ENCODE measurements at places on chromosomes 12 and 14. TPM values are rescaled to one million over a fixed set of nuclear protein-coding genes. Genes with fewer than 3 reads are reported as not detected.

LTBR gene
- 1.3 TPM for total RNA-seq

- no peaks in the 10 kb centered on the region for H3K4me1 ChIP-seq
- H3K27ac ChIP-seq: no peak overlapping the region
- H3K36me3 ChIP-seq: no peaks in the 10 kb centered on the region
Measured at GRCh38 chr12:54452628-54453027, 20.8 kb downstream of the GTSF1 start.

DNA sequence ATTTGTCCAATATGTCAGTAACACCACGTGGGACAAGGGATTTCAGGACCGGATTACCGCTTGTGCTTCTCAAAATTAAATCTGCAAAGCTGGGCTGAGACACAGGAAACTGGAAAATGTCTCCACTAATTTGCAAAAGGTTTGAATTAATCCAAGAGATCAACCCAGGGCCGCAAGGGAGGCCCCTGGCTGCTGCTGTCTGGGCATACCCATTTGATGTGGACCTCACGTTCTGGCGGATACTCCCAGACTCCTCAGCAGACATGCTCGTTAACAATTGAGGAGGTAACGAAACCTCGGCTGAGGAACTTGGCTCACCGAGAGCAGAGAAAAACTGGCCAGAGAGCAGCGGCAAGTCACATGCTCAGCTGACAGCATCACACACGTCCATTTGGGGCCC is 180.6 kb downstream of the SLC15A4 start:
- no peak overlapping the region for H3K27ac ChIP-seq
- no peak overlapping the region for H3K4me3 ChIP-seq
- DNase-seq: no peak
- H3K36me3 ChIP-seq: peaks cover 7% of the 10 kb centered on the region
- no peaks in the 10 kb centered on the region for H3K27me3 ChIP-seq

AVPR1A gene
- not detected for total RNA-seq

TSPAN11 gene
- 0.07 TPM for total RNA-seq

DNA sequence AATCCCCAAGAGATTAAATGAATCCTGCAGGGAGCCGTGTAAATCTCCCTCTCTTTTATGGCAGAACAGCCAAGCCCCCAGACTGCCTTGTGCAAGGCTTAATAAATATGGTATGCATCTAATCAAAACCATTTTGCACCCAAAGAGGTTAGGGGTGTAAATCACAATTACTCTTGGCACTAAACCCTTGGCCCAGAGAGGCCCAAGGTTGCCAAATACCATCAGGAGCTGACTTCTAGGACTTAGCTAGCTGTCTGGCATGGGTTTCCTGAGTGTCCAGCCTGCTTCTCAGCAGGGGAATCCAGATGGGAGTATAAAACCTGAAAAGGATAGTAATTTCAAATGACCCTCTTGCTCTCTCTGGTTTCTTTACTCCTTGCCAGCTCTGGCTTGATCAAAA is 610.4 kb downstream of the MED13L start:
- H3K4me3 ChIP-seq: no peak overlapping the region
- no peaks in the 10 kb centered on the region for H3K27me3 ChIP-seq
- H3K27ac ChIP-seq: no peak overlapping the region

- no peak for DNase-seq
- H3K36me3 ChIP-seq: peaks cover 2% of the 10 kb centered on the region
- H3K4me3 ChIP-seq: no peak overlapping the region
- peaks cover 33% of the 10 kb centered on the region for H3K4me1 ChIP-seq
- H3K27me3 ChIP-seq: no peaks in the 10 kb centered on the region
Measured at GRCh38 chr12:69274861-69275260, 35.5 kb downstream of the CPSF6 start.
